ENCODE measurements at places on chromosomes 2 and 18.

- DNase-seq: no peak
These were observed 90.1 kb upstream of the SMAD2 start for GRCh38 chr18:48020337-48021250.

DNA sequence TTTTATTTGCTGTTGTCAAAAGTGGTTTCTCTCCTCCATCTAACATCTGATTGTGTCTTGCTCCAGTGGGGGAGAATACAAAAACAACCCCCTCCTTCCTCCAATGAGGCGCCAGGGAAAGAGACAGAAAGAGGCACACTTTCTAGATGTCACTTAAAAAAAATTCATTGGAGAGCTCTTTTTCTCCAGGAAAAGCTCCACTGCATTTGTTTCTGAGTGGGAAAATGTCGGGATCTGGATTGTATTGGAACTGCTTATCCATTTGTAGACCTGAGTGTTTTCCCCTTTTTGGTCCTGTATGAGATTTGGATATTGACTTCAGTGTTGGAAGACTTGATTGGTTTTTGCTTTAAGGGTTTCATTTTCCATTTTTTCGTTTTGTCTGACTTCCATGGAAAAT is 995 bp downstream of the MBD5 start:
- DNase-seq: no peak

GRCh38 chr2:50623244-50623643 is 408.7 kb downstream of the NRXN1 start:
- DNase-seq: no peak

- no peak for DNase-seq
These were observed 4.4 kb downstream of the EHD3 start for GRCh38 chr2:31238126-31238905.

GRCh38 chr2:86072271-86072858 is 33.3 kb downstream of the POLR1A start:
- DNase-seq: no peak

GRCh38 chr2:218230882-218231281 is 13.9 kb downstream of the ARPC2 start:
- DNase-seq: no peak

DNA sequence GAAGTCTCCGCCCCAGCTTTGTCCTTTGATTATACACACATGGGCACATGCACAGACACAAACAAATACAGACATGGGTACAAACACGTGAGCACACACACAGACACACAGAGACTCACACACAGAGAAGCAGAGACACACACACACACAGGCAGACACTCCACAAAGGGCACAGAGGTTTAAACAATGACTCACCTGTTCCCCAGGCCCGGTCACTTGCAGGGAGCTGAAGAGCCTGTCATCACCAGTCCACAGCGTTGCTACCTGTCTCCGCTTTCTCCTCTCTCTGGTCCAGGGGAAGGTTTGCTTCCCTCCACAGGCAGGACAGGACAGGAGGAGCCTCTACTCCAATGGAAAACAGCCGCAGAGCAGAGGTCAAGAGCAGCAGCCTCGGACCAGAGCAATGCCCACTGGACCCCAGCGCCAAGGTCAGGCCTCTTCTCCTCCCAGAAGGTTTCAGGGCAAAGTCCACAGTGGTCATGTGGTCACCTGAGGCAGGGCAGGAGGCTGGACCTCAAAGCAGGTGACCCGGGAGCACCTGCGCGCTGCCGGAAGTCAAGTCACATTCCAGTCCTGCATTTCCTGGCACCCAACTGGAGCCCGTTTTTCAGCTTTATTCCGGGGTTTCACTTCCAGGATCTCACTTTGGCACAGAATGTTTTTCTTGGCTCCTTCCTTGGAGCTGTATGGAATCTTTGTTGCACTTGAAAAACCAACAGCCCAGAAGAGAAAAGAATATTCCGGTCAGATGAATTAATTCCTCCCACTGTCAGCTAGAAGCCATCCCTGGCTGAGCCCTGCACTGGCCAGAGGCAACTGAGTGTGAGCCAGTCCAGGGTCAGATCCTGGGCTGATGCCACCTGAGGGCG is at the start of gene RAB17:
Gene RAB17 (minus strand): TSS at position 463 of the 869 bp plus-strand sequence. CDS start 4,580 bp downstream, outside the sequence.
- no peak for DNase-seq

DNA sequence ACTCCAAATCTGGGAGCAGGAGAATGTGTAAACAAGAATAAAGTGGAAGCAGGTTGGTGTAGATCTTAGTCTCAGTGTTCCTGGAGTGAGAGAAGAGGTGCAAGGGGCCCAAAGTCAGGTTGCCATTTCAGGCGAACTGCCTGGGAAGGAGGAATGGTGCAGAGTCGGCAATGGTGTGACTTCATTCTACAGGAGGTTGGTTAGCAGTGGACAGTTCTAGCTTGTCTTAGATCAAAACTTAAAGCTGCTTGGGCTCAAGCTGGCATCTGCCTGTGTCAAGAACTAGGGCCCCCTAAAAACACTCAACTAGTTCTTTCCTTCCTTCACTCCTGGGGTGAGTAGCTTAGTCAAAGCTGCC is 3.5 kb downstream of the STK16 start:
- no peak for DNase-seq

DNA sequence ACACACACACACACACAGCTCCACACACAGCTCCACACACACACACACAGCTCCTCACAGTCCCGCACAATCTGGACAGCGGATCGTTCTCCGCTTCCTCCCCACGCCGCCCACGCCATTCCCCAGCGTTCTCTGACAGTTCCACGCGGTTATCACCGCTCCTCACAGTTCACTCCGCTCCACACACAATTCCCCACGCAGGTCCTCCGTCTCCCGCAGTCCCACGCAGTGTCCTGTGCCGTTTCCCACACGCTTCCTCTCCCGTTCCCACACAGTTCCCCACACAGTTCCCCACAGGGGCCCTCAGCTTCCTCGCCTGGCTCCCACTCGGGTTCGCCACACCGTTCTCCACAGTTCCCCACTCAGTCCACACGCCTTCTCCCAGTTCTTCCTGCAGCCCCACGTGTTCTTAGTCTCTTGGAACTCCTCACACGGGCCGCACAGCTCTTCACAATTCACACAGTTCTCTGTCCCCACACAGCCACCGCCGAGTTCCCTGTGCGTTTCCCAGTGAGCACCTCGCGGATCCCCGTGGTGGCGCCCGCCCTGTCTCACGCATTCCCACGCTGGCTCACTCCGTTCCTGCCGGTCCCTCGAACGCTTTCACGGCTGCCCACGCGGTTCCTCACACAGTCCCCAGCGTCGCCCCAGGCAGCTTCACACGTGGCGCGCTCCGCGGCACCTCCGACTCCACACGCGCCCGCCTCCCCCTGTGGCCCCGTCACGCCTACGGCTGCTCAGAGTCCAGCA is 38.4 kb downstream of the KIF1A start:
- DNase-seq: no peak

- no peak for DNase-seq
These were observed 84.5 kb upstream of the MAPRE2 start for GRCh38 chr18:34956663-34957062.

DNA sequence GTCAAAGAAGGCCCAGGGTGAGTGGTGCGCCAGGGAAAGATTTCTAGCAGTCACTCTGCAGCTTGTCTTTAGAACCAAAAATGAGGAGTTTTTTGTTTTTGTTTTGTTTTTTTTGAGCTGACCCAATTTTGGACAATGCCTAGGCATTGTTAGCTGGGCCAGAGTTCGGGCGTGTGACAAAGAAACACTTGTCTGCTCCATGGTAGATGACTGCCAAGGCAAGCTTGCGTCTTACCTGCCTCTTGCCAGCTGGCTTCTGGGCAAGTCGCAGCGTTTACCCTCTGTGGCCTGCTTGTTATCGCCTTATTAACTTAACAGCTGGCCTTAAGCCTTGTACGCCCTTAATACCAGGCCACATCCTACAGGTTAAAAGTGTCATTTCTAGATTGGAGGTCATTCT is 114.3 kb downstream of the GALNT1 start:
- DNase-seq: no peak

DNA sequence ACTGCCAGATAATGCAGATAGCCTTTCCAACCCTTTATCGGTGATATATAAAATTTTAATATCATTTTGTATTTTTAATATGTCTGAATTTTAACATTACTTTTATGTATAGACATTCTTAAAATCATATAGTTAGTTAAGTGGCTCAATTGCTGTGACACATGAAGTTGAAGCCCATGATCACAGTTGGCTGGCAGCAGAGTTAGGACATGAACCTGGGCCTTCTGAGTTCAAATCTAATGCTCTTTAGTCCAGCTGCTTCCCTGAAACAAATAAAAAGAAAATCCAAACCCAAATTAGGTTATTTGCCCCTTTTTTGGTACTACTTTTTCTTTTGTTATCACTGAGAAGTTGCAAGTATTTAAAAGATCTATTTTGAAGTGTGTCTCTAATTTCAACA is 5.6 kb downstream of the ELP2 start:
- no peak for DNase-seq

DNA sequence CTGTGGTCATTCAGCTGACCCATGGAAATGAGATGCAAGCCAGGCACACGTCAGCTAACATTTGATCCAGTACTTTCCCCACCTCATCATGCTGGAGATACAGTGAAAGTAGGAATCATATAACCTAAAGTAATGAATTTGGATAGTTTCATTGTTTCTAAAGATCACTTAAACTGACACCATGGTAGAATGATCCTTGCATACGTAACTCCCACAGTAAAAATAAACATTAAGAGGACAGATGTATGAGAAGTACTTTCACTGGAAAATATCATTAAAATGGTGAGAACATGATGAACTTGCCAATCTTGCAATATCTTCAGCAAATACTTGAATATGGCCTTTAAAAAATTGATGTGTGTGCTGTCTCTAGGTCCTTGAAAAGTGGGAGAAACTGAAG is 85.4 kb downstream of the MAIP1 start:
- DNase-seq: no peak

- DNase-seq: no peak
These were observed 110.8 kb downstream of the AFF3 start for GRCh38 chr2:100031604-100032003.

GRCh38 chr2:160566717-160567116 is 73.1 kb upstream of the RBMS1 start:
- no peak for DNase-seq

DNA sequence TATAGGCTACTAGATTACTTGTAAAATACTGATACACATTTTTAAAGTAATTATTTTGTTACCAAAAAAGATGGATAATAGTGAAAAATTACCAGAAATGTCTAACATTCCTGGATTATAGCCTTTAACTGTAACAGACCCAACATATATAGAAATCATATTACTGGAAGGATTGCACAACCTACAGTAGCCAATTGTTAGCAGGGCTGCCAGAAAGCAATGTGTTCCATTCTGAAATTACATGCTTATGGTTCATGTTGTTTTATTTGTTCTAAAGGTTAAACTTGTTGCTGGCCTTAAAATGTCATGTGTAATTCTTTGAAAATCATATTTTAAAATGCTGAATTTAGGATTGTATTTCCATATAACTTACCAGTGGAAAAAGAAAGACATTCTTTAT is 793.6 kb upstream of the ACVR2A start:
- no peak for DNase-seq

GRCh38 chr2:204611017-204611631 is 65.8 kb downstream of the PARD3B start:
- DNase-seq: no peak

DNA sequence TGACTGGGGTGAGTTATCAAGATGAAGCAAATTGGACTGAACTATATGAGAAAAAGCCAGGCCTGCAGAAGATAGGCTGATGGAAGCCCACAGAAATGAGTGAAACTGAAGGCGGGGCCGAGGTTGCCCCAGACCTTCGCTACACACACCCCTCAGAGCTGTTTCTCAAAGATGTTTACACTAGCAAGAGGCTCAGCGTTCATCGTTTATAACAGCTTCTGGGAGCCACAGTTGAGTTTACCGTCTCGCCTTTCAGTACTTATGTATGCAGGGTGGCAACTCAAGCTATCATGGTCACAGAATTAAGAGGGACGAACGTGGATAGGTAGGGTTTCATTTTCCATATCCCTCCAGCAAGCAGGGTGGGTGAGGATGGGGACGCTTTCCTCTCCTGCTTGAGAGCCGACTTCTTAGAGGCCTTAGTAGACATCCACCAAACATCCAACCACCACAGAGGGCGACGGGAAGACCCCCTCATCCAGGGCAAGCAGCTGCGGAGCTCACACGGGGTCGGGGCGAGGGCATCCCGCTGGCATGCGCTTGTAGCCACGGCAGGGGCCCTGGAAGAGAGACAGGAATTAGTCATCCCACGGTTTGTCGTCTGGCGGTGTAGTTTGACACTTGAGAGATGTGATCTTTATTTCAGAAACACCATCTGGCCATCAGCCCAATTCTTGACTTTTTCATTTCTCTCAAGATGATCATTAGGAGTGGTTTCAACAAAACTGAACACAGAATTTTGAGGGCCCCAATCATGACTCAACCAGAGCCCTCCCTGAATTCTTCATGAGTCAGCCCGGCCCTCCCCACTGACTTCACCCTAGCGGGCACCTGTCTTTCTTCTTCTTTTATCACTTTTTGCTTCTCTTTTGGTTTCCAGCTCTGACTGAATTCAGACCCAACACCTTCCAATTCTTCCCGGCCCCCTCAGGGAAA is 109.1 kb upstream of the CTDP1 start:
- DNase-seq: no peak

- no peak for DNase-seq
These were observed 48.9 kb downstream of the DYNC1I2 start for GRCh38 chr2:171735991-171736710.

GRCh38 chr2:149040451-149040850 is 2.0 kb downstream of the LYPD6B start:
- DNase-seq: no peak

DNA sequence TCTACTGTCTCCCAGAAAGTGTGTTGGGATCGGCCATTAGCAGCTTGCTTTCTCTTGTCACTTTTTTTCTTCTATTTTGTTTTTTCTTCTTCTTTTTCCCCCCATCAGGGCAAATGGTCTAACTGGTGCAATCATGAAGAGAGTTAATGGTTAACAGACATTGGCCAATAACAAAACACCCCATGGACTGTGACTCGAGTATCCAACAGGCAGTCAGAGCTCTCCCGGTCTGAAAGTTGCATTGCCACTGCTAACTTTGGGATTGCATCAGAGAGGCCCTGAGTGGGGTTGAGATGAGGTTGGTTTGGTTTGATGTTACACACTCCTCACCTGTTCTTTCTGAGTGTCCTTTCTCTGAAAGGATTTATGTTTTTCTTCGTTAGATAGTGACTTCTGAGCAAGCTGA is 12.9 kb upstream of the SNORC start:
- DNase-seq: no peak

GRCh38 chr18:12361770-12362378 is 15.2 kb downstream of the AFG3L2 start:
- DNase-seq: no peak

GRCh38 chr2:144484201-144484948 is 35.5 kb downstream of the ZEB2 start:
- no peak for DNase-seq

GRCh38 chr2:28178946-28179345 is 213.7 kb upstream of the FOSL2 start:
- DNase-seq: no peak

DNA sequence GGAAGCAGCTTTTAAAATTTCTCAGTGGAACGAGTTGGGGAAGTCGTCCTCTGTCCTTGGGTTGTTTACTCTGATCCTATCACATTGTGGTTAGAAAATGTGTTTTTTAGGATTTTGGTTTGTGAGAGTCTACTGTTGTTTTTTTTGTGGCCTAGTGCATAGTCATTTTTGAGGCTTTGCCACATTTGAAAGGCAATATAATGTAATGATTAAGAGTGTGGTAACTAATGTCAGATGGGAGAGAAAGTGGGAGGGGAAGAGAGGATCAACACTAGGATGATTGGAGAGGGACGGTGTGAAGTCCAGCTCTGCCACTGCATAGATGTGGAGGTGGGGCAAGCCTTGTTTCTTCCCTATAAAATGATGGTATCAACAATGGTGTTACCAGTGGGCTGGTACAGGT is 8.5 kb downstream of the SP140L start:
- DNase-seq: no peak
